ENCODE measurements at places on chromosomes 7 and 10.
A peak's percentile ranks its signal among the peaks of the same experiment; 100 is the strongest.

GRCh38 chr7:19437446-19437845 lies 271.4 kb downstream of the POLR1F start:
- no peak for DNase-seq

DNA sequence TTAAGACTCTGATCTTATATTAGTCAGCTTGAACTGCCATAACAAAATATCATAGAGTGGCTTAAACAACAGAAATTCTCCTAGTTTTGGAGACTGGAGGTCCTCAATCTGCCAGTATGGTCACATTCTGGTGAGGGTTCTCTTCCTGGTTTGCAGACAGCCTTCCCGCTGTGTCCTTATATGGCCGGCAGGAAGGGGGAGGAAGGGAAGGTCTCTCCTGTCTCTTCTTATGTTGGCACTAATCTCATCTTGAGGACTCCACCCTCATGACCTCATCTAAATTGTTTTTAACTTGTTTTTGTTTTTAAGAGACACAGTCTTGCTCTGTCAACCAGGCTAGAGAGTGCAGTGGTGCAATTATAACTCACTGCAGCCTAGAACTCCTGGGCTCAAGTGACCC lies 53.1 kb downstream of the VPS41 start:
- no peak for DNase-seq

GRCh38 chr7:84904561-84904960 lies 282.3 kb downstream of the SEMA3D start:
- DNase-seq, result no peak

- DNase-seq, result no peak
Measured at GRCh38 chr10:18601321-18601720, 50.1 kb downstream of the NSUN6 start.

- DNase-seq, result no peak
Measured at GRCh38 chr7:26863518-26864308, 677 bp downstream of the SKAP2 start.

- no peak for DNase-seq
Measured at GRCh38 chr10:78931321-78932053, 137.3 kb upstream of the ZMIZ1 start.

GRCh38 chr7:47525066-47525623 lies 56.8 kb downstream of the TNS3 start:
- DNase-seq, result no peak

DNA sequence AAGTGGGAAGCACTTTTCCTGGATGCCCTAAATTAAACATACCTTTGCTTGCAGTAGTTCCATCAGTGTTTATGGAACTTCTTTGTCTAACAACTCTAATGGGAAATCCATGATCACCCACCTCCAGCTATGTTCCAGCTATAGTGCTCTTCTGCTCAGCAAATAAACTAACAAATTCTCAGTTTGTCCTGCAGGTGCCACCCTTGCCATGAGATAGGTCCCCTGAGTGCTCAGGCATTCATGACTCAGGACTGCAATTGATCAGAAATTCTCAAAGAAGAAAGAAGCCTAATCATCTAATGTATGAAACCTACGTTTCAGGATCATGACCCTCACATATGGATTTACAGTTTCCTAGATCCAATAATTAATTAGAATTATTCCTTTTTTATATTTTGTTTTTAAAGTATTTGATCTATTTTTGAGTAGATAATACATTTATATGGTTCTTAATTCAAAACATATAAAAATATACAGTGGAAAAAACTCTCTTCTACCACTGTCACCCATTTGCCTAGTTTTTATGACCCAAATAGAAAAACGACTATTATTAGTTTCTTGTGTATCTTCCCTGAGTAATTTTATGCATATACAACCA lies 48.7 kb upstream of the DYNC1I1 start:
- peak; percentile 32 for DNase-seq

Data from Jurkat, Clone E6-1 (cell line).